NCI-H1105 (cell line): ENCODE measurements at places on chromosomes 12 and 14.
A peak's percentile ranks its signal among the peaks of the same experiment; 100 is the strongest.

DNA sequence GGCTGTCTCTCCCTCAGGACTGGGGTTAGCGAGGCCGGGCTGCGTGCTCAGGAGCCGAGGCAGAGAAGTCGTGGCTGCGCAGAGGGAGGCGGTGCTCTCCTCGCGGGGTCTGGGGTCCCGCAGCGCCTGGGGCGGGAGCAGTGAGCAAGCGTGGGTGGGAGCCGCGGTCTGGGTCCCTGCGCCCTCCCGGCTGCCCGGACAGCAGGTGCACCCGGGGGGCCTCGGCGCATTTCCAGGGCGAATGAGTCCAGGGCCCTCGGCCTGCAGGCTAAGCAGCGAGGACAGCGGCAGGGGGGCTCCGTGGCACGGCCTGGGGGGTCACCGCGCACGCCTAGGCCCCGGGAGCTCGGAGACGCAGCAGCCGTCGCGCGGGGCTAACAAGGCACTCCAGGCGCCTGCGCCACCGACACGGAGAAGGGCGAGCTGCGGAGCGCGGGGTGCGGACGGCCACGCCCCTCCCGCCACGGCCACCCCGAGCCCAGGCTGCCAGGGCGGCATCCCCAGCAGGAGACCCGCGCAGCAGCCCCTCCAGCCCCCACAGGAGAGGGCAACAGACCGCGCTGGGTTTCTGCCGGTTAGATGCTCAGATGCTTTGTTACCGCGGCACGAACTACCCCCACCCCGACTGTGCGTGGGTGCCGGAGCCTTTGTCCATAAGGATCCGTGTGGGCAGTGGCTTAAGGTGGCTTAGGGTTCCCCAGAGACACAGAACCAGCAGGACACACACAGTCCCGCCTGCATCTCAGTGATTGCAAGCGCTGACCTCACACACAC lies 117.7 kb upstream of the C14orf180 start:
- peak; percentile 4 for DNase-seq

GRCh38 chr14:94382716-94383596 lies 5.4 kb downstream of the SERPINA1 start:
- DNase-seq = no peak

- DNase-seq = no peak
Observed at GRCh38 chr14:58801086-58801485, 163.3 kb downstream of the DACT1 start.

DNA sequence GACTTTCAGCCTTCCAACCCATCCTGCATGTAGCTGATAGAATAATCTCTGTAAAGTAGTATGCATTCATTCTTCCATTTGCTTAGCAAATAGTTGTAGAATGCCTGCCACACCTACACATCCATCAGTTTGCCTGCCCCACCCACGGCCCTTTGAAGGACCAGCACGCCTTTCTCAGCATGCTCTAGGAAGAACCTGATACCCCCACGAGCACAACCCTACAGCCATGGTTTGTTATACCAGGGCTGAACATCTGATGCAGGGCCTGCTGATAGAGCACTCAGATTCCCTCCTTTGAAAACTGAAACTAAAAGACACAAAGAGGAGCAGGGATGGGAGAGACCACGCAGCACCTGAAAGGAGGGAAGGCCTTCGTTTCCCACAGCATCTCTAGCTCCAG lies 205.1 kb downstream of the ANO2 start:
- DNase-seq = no peak

DNA sequence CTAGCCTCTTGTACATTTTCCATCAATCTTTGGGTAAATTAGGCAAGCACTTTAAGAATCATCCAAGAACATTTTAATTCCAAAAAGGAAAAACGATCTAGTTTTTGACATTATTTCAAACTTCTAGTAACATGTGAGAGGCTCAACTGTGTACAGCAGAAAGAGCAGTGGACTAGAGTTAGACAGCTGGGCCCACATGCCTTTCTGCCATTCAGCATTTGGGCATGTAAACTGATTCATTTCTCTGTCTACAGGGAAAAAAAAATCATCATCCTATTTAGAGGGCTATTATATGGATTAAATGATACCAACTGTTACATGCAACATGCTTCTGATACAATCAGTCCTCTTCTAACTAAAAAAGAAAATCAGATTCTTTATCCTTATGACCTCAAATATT lies 17.7 kb downstream of the ATP2B1 start:
- DNase-seq = no peak

DNA sequence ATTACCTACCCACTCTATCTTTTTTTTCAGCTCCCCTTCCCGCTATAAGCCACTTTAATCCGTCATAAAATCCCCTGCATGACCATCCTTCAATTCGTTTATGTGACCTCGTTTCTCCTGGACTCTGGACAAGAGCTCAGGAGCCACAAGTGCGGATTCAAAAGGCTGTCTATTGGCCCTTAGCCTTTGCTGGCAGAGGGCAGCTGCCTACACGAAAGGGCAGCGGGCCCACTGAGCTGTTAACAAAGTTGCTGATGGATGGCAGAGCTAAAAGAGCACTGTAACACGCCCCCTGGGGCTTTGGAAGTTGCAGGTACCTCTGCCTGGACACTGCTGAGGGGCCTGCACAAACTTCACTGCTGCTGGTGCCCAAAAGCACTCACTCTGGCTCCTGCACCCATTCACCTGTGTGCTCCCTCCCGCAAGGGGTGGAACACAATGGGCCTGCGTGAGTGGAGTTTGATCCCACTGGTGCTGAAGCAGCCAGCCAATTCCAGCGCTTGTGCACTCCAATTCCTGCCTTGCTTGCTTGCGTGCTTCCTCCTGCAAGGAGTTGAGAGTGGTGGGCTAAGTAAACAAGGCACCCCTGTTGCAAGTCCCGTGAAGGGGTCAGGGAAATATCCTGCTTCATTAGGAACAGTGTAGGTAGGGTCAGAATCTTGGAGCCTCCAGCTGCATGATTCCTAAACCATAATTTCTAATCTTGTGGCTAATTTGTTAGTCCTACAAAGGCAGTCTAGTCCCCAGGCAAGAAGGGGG lies 10.6 kb upstream of the DRAM1 start:
- no peak for DNase-seq

DNA sequence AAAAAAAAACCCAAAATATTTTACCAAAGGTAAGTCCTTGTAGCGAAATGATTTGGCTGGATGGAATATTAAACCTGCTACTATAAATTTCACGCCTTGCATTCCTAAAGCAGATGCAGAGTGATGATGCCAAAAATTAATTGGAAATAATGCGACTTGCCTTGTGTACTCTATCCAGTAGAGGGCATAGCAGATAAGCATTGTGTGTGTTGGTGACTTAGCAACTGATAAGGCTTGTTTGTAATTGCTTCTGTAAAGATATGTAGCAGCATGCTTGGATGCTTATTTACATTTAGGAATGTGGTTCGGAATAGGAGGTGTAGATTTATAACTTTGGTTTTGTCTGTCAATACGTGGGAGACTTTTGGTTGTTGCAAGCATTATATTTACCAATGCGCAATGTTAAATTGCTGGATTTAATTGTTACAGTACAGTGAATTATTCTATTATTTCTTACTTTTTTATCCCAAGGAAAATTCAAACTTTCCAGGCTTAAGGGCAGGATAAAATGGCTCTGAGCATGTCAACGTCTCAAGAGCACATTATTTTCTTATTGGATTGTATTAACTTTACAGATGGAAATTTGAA lies 80.5 kb downstream of the TMEM260 start:
- DNase-seq = peak; percentile 65

GRCh38 chr12:121861636-121862254 lies 3.1 kb upstream of the HPD start:
- no peak for DNase-seq

DNA sequence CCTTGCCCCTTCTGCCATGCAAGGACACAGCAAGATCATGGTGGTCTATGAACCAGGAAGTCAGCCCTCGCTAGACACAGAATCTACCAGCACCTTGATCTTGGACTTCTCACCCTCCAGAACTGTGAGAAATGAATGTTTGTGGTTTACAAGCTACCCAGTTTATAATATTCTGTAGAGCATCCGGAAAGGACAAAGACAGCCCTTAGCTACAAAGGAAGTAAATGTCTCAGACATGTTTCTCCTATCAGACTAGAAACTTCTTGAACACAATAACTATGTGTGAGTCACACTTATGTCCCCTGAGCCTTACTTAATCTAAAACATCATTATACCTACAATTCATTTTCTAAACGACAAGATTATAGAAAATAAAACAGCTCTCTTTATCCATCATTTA lies 176.7 kb downstream of the KLHL28 start:
- no peak for DNase-seq

- DNase-seq = no peak
Observed at GRCh38 chr12:41936333-41936732, 208.3 kb downstream of the GXYLT1 start.
